Epithelial cell of prostate (primary cell): ENCODE measurements at places on chromosomes 6 and 20.

- no peak for DNase-seq
Observed at GRCh38 chr6:105897131-105897530, 189.0 kb upstream of the PRDM1 start.

- no peak for DNase-seq
Observed at GRCh38 chr6:156199182-156199581, 578.0 kb upstream of the ARID1B start.

- no peak for DNase-seq
Observed at GRCh38 chr20:44909872-44910689, at the start of gene PABPC1L. Gene PABPC1L, plus strand, starts transcription at chr20:44910060. Its CDS starts 84 bp downstream, at chr20:44910144.

GRCh38 chr6:19714434-19715166 lies 122.6 kb upstream of the ID4 start:
- DNase-seq: no peak

- no peak for DNase-seq
Observed at GRCh38 chr6:159467473-159468041, 225.5 kb downstream of the SOD2 start.

GRCh38 chr20:36543184-36544133 lies 2.1 kb downstream of the MYL9 start:
- no peak for DNase-seq

DNA sequence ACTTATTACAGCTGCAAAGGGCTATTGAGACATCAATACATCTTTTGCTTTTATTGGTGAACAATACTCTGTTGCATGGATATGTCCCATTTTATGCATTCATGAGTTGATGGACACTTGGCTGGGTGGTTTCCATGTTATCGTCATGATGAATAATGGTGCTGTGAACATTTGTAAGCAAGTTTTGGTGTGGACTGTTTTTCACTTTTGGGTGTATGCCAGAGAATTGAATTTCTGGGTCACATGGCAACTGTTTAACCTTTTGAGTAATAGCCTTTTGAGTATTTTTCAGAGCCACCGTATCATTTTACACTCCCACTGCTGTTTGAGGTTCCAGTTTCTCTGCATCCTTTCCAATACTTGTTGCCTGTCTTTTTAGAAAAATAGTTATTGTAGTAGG lies 107.0 kb downstream of the JARID2 start:
- no peak for DNase-seq

GRCh38 chr20:24756292-24757025 lies 192.6 kb upstream of the CST7 start:
- no peak for DNase-seq

DNA sequence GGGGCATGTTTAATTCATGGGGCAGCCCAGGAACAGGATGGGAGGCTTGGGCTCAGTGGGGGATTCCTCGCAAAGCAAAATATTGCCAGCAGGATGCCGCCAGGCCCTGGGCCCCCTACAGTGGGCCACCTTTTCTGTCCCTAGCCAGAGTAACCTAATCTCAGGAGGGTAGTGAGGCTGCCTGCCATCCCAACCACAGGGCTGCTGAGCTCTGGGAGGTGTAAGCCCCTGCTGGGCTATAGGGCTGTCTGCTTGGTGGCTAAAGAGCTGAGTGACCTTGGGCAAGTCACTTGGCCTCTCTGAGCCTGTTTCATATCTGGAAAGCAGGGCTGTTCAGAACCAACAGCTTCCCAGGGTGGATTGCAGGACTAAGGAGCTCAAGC lies 35.7 kb upstream of the CDH22 start:
- DNase-seq: no peak

- no peak for DNase-seq
Observed at GRCh38 chr6:129141499-129141898, 258.6 kb downstream of the LAMA2 start.

- no peak for DNase-seq
Observed at GRCh38 chr6:130716466-130716865, 110.7 kb upstream of the SMLR1 start.

- no peak for DNase-seq
Observed at GRCh38 chr6:126446248-126446647, 106.3 kb downstream of the CENPW start.

DNA sequence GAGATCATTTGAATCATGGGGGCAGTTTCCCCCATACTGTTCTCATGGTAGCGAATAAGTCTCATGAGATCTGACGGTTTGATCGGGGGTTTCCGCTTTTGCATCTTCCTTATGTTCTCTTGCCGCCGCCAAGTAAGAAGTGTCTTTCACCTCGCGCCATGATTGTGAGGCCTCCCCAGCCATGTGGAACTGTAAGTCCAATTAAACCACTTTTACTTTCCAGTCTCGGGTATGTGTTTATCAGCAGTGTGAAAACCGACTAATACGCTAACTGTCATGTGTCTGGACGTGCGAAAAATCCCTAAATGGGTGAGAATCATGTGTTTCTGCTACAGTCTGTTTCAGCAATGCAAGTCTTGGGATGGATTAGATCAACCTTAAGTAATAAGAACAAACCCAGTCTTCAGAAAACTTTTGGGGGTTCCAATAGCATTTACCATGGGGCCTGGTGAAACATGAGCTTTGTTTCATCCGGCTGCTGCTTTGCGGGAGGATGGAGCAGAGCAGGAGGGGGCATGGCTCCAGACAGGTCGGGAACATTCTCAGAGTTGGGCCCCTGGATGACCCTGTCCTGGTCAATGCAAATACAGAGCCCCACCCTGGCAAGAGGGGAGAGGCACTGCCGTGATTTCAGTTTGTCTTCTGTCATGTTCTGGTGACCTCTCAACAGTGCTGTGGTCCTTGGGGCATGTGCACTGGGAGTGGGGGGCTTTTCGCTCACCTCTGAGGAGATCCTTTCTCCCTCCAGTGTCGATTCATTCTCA lies 41.5 kb downstream of the CTCFL start:
- DNase-seq: no peak

GRCh38 chr6:57315851-57316250 lies 1.6 kb upstream of the PRIM2 start:
- DNase-seq: no peak

- DNase-seq: no peak
Observed at GRCh38 chr6:97405818-97406409, 122.9 kb upstream of the MMS22L start.

- no peak for DNase-seq
Observed at GRCh38 chr6:5665667-5666066, 341.1 kb downstream of the NRN1 start.

GRCh38 chr6:131949909-131950766 lies 1.0 kb downstream of the CCN2 start:
- no peak for DNase-seq

- DNase-seq: no peak
Observed at GRCh38 chr6:20640181-20640580, 105.9 kb downstream of the CDKAL1 start.

DNA sequence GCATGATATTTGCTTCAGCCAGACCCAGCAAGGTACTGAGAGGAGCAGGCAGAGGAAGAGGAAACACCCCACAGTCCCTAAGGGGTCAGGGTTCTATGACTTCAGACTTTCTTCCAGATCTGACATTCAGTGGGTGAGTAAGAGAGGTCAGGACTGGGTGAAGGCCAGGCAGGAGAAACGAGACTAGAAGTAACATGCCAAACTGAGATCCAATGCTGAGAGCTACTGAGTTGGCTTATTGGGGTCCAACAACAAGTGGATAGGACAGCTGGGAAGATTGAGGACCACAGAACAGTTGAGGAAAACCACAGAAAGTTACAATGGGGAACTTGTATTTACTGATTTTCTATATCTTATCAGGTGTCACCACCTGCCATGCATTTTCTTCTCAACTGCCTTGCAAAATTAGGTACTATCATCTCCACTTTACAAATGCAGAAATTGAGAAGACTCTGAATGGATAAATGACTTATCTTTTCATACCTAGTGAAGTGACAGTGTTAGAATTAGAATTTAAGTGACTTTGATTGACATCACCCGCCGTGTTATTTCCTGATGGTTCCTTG lies 43.8 kb upstream of the HIVEP1 start:
- no peak for DNase-seq

DNA sequence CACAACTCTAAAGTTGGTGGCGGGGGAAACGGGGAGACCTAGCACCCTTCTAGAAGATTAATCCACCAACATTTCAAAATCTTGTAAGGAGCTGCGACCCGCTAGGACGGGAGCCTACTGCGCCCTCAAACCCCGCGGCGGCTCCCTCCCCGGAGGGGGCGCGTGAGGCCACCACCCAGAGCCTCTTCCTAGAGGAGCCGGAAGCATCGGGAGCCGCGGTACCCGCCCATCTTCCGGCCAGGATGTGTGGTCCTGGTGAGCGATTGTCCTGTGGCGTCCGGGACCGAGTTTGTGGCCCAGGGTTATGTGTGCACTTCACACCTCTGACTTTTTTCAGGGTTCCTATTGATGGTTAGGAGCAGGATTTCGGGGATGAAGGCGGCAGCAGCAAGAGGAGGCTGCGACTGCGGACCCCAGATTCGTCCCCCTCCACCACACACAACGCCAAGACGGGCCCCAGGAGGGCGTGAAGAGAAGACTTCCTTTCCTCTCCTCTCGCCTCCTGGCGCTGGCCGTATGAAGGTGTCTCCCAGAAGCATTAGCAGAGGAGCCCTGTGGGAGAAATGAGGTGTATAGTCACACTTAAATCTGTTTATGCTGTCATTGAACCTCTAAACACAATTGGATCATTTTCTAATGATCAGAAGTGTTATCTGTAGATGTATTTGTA lies 10.7 kb downstream of the ZNF165 start:
- DNase-seq: no peak

GRCh38 chr20:9520086-9520485 lies 5.7 kb downstream of the LAMP5 start:
- no peak for DNase-seq

DNA sequence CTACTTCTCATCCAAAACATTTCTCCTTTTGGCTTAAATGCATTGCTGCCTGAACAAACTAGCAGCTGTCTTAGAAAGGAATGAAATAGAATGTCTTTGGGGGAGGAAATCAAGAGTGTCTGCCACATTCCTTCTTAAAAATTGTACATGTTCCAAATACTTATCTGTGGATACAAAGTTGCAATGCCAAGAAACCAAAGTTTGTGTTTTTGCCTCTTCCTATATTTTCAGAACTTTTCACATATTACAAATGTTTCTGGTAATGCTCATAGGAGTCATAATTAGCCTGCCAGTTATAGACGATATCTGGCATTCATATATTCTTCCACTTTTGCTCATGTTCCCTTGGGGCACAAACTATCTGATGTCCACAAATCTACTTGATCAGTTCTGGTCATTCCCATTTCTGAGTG lies 165.5 kb upstream of the BMP5 start:
- DNase-seq: no peak

DNA sequence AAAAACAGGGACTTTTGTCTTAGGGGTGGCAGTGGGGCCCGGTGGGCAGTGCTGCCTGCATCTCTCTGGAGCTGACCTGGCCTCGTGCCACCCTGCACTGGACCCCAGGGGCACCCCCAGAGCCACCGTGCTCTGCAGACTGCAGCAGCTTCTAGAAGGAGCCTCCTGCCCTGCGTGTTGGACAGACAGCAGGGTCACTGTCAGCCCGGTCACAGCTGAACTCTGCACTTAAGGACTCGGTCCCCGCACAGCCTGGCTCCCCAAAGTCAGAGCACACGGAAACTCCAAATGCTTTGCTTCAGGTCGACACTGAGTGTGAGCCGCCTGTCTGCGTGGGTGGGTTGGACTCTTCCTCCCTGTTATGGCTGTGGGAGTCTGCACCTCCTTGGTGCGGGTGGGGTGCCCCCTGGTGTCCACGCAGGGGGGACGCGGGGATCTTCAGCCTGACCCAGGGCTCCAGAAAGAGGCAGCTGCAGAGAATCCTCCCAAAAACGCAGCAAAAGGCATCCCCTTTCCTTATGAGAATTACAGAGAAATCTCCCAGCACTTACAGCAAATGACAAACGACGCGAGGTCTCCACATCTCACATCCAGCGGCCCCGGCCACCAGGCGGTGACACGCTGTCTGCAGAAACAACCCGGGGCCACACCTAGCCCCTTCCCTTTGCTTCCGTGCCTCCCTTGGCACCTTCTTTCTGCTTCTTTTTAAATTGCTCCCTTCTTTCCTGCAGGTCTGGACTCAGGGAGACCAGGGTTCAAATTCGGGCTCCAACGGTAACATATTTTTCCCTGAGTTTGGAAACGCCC lies 36.3 kb upstream of the DACT2 start:
- no peak for DNase-seq

- no peak for DNase-seq
Observed at GRCh38 chr6:11201772-11202512, 30.5 kb downstream of the NEDD9 start.

- DNase-seq: no peak
Observed at GRCh38 chr6:70616728-70617260, 50.1 kb downstream of the SDHAF4 start.

DNA sequence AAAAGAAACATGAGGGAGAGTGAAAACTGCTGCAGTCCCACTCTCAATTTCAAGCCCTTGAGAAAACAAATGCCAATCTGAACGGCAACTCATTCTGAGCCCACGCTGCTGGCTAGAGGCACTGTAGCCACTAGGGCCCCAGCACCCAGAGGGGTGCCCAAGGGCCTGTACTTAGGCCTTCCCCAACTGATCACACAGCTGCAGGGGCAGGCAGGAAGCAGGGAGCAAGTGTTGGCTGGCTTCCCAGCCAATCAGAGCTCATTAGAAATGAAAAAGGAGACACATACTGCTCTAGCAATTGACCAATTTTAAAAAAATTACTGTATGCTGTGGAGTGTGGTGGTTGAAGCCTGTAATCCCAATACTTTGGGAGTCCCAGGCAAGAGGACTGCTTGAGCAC lies 3.7 kb upstream of the BEND3 start:
- no peak for DNase-seq

DNA sequence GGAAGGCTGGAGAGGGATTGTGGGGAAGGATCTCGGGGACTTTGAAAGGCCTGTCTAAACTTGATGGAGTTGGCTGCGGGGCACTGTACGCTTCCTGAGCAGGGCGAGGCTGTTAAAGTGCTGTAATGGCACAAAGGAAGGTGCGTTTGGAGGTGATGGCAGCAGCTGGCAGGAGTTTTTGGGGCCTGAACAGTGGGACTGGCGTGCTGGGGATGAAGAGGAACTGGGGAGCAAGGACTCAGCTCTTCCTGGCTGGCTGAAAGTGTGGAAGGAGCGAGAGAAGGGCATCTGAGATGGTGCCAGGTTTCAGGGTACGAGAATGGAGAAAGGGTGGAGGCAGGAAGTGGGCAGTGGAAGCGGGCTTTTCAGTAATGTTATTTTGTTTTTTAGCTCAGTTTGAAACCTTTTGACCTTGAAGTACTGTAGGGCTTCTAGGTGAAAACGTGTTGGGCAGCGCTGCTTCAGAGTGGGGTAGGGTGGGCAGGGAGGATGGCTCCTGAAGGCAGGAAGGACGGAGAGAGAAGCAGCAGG lies 8.0 kb downstream of the TMEM181 start:
- DNase-seq: no peak

DNA sequence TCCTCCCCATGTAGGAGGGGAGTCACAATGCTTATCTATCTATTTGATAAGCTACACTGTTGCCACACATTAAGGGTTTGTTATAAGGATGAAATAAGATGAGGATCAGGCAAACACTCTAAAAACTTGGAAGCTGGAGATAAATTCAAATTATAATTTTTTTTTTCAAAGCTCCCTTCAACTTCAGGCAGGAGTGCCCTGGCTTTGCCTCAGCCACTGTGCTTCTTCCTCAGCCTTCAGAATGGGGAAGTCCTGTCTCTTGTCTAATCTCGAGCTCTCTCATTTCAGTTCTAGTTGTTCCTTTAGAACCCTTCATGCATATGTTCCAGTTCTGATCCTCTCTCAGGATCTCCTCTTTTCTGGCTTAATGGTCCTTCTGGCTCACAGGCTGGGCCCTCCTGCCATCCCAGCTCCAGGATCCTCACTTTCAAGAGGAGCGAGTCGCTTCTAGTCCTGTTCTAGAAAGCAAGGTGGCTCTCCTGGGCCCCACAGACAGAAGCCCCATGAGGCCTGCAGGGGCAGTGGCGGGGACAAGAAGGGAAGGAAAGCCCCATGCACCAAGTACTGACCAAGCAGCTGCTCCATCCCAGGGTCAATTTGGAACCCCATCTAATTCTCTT lies 164.3 kb downstream of the VEGFA start:
- DNase-seq: no peak
